ENCODE measurements at places on chromosomes 7 and 10.
A peak's percentile ranks its signal among the peaks of the same experiment; 100 is the strongest.

- DNase-seq: no peak
Observed at GRCh38 chr10:111081595-111081994, 4.8 kb downstream of the ADRA2A start.

GRCh38 chr10:404346-404745 is 269.1 kb downstream of the ZMYND11 start:
- no peak for DNase-seq

- no peak for DNase-seq
Observed at GRCh38 chr7:80362010-80362618, 149.8 kb downstream of the GNAT3 start.

- no peak for DNase-seq
Observed at GRCh38 chr10:652233-652632, 37.2 kb downstream of the DIP2C start.

GRCh38 chr10:88347597-88348304 is 235.4 kb downstream of the RNLS start:
- no peak for DNase-seq

GRCh38 chr7:92708111-92709042 is 118.2 kb upstream of the FAM133B start:
- DNase-seq: no peak

GRCh38 chr7:127678947-127679346 is 27.0 kb downstream of the SND1 start:
- DNase-seq: no peak

DNA sequence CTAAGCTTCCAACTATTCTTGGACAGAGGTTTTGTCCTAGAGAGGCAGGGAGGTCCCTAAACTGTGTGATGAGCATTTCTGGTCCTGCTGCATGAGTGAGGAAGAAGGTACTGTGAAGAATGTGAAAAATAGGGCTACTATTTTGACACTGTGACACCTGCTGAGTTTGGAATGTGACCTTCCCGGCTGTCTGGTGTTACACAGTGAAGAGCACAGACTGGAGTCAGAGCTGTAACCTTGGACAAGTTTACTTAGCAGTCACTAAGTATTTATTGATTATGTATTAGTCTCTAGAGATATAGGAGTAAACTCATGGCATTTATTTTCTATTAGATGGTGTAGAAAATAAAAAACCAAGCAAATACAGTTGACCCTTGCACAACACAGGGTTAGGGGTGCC is 12.3 kb downstream of the GOLGA7B start:
- no peak for DNase-seq

DNA sequence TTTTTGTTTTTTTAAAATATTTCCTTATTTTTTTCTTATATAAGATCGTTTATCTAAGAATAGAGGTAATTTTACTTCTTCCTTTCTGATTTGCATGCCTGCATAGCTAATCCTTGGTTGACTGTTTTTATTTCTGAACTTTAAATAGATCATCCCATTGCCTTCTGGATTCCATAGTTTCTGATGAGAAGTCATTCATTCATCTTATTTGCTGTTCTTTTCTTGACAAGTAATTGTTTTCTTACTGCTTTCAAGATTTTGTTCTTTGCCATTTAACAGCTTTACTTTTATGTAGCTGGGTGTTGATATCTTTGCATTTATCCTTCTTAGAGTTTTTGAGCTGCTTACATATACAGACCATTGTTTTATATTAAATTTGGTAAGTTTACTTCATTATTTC is 437.9 kb downstream of the SDK1 start:
- no peak for DNase-seq

- no peak for DNase-seq
Observed at GRCh38 chr7:55177068-55177530, 158.3 kb downstream of the EGFR start.

- no peak for DNase-seq
Observed at GRCh38 chr10:83222300-83222699, 917.0 kb upstream of the GHITM start.

GRCh38 chr10:123633106-123633505 is 33.0 kb upstream of the GPR26 start:
- no peak for DNase-seq

- no peak for DNase-seq
Observed at GRCh38 chr7:28107960-28108359, 72.6 kb downstream of the JAZF1 start.

GRCh38 chr10:6142644-6143043 is 53.8 kb downstream of the RBM17 start:
- no peak for DNase-seq

GRCh38 chr10:37220866-37221265 is 95.5 kb downstream of the ANKRD30A start:
- DNase-seq: no peak

DNA sequence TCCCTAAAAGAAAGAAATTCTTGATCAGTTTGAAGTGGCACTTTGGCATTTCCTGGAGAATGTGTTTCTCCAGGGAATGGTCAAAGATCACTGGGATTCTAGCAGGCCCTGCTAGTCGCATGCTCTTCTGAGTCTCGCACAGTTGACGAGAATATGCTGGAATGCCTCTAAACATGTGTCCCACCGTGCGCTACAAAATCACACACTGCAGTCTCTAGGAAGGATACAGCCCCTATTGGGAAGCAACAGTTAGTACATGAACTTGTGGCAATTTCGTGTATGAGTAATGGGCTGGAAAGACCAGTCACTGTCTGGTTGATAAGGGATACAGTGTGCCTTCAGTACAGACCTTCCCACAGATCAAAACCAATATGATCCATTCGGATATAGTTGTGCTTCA is 257.9 kb downstream of the PRPF18 start:
- DNase-seq: no peak

DNA sequence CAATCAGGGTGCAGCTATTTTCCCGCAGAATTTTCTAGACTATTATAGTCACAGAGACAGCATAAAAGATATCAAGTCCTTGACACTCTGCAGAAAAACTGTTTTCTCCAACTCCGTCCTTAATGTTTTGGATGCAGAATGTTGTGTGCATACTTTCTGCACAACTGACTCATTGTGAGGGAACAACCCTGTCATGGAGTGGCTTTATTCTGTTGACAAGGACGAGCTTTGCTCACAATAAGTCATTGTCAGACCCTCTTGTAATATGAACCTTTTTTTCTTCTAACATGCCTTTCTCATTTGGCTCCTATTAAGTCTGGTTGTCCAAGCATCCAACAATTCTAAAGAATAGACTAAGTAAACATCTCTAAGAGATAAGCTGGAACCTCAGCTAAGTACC is 17.3 kb downstream of the ABCB4 start:
- no peak for DNase-seq

GRCh38 chr7:46133072-46133471 is 212.0 kb upstream of the IGFBP3 start:
- peak; percentile 24 for DNase-seq

DNA sequence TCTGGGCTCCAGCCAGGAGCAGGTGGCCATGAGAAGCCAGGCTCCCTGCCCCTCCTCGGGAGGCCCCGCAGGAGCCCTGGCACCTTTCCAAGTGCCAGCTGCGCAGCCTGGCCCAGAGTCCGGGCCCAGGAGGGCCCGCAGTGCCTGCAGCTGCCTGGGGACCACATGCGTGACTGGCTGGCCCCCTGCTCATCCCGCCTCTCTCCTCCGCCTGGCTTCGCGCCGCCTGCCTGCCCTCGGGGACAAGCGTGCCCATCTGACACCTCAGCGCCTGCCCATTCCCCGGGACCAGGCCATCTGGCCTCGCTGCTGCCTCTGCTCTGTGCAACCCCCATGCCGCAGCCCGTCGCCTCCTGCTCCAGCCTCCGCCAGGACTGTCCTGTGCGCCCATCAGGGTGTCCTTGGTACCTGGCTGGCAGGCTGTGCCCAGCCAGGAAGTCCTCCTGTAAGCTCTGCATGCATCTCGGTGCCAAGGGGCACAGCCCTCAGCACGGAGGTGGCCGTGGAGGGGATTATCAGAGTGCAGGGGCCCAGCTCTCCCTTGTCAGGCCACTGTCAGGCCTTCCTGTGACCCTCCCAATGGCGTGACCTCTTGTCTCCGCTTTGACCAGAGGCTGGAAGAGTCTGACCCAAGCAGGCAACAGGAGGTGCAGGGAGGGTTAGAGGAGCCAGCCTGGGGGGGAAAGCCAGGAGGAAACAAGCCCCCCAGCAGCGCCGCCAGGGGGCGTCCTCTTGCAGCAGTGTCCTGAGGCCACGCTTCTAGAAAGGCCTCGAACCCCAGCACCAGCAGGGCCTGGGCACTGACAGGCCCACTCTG is 50.5 kb downstream of the TMEM209 start:
- no peak for DNase-seq

- DNase-seq: no peak
Observed at GRCh38 chr7:94609561-94609960, 46.4 kb downstream of the SGCE start.

GRCh38 chr10:117754770-117755658 is 212.5 kb downstream of the EMX2 start:
- DNase-seq: no peak

DNA sequence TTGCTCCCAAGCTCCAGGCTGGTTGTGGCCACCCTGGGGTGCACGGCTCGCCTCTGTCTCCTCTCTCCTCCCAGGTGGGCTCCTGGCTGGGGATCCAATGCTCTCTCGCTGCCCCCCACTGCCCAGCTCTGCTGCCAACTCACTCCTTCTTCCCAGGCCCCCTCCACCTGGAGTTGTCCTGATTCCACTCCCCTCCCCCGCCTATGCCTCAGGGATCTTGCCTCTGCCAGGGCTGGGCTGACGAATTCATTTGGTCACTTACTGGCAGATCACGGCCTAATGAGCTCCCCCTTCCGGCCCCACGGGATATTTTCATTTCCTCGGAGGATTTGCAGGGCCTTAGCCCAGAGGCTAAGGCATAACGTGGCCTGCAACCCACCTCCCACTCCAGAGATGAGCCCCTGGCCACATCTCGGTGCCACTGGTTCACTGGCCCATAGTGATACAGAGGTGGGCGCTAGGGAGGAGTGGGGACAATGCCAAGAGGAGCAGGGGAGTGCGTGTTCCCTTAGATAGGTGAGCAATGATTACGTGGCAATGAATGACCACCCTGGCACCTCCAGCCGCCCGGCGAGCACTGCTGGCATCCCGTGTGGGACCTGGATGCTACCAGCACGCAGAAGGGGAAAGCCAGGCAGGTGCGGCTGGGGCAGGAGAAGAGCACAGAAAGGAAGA is 344.6 kb upstream of the SHH start:
- no peak for DNase-seq

DNA sequence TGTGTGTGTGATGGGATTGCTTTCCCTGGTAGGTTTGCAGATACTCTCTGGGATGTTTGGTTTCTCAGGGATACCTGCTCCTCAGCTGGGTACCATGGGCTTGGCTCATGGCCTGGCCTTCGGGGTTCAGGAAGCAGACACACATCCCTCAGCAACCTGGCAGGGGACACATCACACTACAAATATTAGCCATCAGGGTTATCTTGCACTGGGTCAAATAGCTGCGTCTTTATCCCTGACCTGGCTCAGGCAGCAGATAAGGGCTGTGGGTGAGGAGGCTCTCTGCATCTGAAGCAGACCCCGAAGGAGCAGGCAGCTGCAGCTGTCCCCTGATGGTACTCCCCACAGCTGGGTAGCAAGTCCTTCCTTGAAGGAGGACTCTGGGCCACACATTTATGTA is 25.7 kb upstream of the CDHR3 start:
- no peak for DNase-seq

DNA sequence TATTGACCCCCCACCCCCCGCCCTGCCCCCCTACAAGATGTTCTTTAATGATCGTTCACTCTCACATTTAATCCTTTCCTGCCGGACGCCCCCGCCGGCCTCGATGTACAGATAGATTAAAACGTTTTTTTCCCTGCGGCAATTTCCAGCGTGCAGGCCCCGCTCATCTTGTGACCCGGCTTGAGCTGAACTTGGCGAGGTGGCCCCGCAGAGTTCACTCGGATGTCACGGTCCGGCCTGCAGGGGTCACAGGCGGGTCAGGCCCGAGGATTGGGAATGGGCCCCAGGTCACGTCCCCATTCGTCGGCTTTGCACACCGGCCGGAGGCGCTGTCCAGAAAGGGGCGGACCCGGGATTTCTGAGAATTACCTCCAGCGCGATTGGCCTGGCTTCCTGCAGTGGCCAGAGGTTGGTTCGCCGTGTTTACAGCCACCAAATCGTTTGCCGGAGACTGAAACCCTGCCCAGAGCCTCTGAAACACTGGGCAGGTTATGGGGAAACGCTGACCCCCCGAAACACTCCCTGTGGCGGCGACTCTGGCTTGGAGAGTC is 1.9 kb upstream of the CYP26A1 start:
- DNase-seq: no peak

- DNase-seq: no peak
Observed at GRCh38 chr7:148867596-148868377, 16.3 kb downstream of the EZH2 start.

Measured in skeletal muscle cell (primary cell).